ENCODE measurements at places on chromosomes 11 and 22.

- no peak for DNase-seq
Observed at GRCh38 chr11:120258661-120259060, 18.7 kb downstream of the POU2F3 start.

DNA sequence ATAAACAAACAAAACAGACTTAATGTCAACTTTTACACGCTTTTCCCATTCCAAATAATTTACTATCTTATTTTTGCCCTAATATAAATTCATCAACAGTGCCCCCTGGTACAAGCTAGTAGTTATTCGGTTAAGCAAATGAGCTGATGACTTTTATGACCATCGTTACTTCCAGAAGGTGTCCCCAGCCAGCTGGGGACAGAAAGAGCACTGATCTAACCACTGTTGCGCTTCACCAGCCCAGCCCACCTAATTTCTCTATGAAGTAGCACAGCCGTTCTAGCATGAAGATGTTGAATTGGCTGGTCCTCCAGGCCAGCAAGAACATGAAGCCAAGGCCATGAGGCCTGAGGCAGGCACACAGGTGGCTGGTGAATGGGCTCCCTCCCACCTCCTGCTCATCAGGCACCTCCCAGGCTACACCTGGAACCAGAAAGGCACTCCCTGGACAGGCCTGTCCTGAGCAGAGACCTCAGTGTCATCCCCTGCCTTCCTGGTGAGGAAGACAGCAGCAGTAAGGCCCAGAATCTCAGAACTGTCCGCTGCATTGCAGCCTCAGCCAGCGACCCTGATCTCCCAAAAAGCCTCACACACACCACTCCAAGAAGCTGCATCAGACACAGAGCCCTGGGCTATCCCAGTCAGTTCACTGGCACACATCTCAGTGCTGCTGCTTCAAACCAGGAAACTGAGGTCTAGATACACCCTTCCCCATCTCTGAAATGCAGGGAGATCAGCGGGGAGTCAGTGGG lies 12.9 kb downstream of the GNB1L start:
- no peak for DNase-seq

- DNase-seq = no peak
Observed at GRCh38 chr22:46576556-46577367, 39.3 kb upstream of the CELSR1 start.

GRCh38 chr11:60857378-60858232 lies 1.9 kb upstream of the PTGDR2 start:
- DNase-seq = no peak

DNA sequence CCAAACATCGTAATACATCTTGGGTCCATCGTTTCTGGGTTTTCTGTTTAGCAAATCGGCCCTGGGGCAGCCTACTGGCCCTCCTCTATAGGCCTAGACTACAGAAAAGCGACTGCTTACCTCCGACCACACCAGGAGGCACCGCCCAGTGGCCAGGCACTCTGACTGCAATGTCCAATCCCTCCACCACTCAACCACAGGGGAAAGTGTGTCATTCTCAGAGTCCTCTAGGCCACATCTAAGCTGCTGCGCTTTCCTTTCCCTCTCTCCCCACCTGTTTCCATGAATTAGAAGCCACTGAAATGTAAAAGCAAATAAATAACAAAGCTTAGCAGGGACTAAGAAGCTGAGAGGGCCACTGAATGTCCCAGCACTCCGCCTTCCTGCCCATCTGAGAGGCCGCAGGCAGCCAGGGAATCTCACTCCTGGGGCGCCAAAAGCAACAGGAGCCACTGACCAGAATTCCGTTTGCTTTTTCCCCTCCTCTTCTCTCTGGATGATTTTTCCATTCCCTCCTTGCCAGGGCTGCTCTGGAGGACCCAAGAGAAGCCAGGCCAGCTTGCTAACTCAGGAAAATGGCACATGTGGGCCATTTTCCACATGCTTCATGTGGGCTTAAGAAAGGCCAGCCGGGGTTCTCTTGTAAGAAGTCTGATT lies 50.1 kb upstream of the FLI1 start:
- no peak for DNase-seq

- no peak for DNase-seq
Observed at GRCh38 chr11:65278356-65278755, 16.6 kb downstream of the POLA2 start.

DNA sequence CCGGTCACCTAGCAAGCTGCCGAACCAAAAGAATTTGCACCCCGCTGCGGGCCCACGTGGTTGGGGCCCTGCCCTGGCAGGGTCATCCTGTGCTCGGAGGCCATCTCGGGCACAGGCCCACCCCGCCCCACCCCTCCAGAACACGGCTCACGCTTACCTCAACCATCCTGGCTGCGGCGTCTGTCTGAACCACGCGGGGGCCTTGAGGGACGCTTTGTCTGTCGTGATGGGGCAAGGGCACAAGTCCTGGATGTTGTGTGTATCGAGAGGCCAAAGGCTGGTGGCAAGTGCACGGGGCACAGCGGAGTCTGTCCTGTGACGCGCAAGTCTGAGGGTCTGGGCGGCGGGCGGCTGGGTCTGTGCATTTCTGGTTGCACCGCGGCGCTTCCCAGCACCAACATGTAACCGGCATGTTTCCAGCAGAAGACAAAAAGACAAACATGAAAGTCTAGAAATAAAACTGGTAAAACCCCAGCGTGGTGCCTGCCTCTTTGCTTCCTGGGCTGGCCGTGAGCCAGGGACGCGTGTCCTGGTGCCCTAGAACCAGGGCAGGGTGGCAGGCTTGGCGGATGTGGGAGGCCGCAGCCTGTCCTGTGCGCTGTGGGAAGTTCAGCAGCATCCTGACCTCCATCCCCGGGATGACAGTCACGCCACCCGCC lies 13.2 kb downstream of the CCND1 start:
- no peak for DNase-seq

DNA sequence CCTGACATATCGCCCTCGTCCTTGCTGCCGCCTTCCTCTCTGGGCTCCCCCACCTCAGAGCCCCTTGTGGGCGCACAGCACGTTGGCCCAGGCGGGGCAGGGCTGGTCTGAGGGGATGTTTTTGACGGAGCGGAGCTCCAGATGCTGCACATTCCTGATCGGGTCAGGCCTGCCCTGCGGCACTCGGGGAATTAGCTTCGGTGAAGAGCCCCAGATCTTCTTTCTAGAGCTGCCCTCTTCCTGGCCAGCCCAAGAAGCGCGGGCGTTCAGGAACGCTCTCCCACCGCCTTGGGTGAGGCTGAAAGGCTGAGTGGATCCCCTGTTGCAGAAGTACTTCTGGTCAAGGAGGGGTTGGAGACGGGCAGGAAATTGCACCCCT lies 12.1 kb downstream of the YPEL4 start:
- no peak for DNase-seq

GRCh38 chr11:101944923-101945322 lies 28.6 kb upstream of the ANGPTL5 start:
- no peak for DNase-seq

GRCh38 chr11:38159038-38159437 lies 1561.0 kb upstream of the RAG2 start:
- no peak for DNase-seq

DNA sequence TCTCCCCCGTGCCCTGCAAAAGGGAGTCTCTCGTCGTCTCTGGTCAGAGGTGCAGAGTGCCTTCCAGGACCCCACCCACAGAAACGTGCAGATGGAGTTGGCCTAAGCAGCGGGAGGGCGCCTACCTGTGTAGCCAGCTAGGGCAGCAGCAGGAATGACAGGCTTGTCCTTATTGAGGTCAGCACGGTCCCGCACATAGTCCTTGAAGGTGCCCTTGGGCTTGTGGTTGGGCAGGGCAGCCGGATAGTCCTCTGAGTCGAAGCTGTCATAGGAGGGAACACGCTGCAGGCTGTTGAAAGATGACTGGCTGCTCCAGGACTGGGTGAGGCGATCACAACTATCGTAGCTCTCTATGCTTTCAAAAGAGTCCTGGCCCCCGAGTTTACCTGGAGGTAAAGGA lies 107.3 kb downstream of the ETS1 start:
- DNase-seq = no peak

DNA sequence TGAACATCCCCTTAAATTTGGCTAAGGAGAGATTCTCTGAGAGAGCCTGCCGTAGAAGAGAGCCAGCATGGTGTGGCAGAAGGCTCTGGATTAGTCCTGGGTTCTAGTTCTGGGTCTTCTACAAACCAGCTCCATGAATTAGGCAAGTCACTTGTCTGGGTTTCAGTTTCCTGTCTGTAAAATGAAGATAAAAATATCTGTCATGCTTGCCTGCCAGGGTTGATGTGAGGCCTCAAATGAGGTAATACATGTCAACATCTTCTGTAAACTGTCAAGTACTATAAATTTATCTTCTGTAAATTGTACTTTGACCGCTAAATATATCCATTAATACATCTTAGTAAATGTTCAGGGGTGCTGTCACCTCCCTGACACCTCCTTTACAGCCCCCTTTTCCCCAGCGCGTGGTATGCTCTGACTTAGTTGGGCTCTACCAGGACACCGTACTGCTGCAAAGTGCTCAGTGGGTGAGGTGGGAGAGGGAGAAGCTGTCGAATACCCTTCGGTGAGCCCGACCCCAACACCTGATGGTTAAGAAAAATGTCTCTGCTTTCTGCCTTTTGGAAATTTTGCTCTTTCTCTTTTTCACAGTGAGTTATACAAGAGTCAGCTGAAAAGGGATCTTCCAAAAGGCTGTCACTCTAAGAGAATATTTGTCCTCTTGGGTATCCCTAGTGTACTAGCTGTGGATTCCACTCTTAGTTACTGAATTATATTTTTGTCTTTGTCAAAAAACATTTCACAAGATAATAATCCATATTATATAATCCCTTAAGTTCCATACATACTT lies 15.0 kb downstream of the RBX1 start:
- no peak for DNase-seq

DNA sequence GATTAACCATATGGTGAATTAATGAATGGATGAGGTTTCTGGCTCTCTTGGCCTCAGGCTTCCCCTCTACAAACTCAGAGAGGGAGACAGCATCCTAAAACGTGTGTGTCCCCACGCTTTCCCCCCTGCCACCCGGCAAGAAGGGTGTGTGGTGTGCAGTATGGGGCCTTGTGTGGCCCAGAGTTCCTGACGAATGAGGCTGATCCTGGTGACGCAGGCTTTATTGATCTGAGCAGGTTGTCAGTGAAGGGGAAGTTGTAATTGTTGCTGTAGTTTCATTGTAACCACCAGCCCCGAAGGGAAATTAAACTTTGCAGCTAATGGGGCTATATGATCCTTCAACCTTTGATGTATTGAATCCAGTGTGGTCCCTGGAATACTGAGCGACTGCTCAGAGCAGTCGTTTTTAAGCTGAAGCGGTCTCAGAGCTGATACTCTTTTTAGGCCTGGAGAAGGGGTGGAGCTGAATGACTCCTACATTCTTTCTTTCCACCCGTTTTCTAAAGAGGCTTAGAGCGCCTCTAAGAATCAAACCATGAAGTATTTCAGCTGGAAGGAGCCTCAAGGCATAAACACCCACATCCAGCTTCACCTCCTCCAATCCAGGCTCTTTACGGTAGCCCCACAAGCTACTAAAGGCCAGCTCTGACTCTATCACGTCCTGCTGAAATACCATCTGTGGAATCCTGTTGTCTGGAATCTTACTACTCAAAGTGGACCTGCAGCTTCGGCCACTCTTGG lies 284.7 kb downstream of the MIAT start:
- DNase-seq = no peak

DNA sequence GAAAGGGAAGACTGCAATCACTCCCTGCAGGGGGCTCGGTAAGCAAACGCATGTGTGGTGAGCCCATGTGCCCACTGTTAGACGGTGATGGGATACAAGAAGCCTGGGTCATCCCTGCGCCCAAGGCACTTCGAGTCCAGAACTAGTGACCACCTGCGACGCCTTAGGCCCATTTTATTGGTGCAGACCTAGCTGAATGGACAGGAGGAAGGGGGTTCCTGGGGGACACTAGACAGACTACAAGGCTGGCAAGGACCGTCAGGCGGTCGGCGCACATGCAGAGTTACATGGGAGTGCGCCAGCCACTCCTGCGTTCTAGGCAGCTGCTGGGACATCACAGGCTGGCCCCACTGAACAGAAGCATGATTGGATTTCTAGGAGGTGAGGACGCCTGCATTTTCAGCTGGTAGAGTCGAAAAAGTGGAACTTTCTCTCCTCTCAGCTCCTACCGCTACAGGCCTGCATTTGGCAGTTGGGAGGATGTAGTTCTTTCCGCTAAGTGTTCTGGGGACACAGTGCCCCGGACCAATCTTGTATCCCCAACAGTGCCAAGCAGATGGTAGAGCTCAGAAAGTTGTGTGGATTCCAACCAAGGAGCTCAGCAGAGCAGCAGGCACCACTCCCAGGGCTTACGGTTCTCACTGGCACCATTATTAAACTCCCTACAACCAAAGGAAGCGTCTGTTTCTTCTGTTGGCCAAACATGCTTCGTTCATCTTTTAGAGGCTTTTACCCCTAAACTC lies 35.7 kb downstream of the BID start:
- DNase-seq = no peak

DNA sequence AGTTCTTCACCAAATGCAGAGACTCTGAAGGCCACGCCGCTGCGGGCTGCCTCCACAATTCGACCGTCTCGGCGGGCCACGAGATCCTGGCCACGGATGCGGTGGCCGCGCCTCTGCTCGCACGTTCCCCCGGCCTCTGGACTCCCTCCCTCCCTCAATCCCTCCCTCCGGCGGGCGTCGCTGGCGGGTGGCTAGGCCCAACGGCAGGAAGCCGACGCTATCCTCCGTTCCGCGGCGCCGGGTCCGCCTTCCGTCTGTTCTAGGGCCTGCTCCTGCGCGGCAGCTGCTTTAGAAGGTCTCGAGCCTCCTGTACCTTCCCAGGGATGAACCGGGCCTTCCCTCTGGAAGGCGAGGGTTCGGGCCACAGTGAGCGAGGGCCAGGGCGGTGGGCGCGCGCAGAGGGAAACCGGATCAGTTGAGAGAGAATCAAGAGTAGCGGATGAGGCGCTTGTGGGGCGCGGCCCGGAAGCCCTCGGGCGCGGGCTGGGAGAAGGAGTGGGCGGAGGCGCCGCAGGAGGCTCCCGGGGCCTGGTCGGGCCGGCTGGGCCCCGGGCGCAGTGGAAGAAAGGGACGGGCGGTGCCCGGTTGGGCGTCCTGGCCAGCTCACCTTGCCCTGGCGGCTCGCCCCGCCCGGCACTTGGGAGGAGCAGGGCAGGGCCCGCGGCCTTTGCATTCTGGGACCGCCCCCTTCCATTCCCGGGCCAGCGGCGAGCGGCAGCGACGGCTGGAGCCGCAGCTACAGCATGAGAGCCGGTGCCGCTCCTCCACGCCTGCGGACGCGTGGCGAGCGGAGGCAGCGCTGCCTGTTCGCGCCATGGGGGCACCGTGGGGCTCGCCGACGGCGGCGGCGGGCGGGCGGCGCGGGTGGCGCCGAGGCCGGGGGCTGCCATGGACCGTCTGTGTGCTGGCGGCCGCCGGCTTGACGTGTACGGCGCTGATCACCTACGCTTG lies at the start of gene FUT4:
Gene FUT4, plus strand, starts transcription at position 227 of the 951 bp plus-strand sequence. Its CDS starts 213 bp downstream, at position 440.
- DNase-seq = peak; percentile 97

- no peak for DNase-seq
Observed at GRCh38 chr11:103893371-103893770, 143.1 kb upstream of the DDI1 start.

Measured in large intestine (tissue), 12 donors.